ENCODE measurements at places on chromosomes 13 and 19.

GRCh38 chr13:49498206-49498605, 2.5 kb downstream of the PHF11 start:
- DNase-seq, result no peak

GRCh38 chr13:67421475-67421874, 191.3 kb upstream of the PCDH9 start:
- no peak for DNase-seq

GRCh38 chr19:47652285-47652684, 43.4 kb downstream of the BICRA start:
- no peak for DNase-seq

DNA sequence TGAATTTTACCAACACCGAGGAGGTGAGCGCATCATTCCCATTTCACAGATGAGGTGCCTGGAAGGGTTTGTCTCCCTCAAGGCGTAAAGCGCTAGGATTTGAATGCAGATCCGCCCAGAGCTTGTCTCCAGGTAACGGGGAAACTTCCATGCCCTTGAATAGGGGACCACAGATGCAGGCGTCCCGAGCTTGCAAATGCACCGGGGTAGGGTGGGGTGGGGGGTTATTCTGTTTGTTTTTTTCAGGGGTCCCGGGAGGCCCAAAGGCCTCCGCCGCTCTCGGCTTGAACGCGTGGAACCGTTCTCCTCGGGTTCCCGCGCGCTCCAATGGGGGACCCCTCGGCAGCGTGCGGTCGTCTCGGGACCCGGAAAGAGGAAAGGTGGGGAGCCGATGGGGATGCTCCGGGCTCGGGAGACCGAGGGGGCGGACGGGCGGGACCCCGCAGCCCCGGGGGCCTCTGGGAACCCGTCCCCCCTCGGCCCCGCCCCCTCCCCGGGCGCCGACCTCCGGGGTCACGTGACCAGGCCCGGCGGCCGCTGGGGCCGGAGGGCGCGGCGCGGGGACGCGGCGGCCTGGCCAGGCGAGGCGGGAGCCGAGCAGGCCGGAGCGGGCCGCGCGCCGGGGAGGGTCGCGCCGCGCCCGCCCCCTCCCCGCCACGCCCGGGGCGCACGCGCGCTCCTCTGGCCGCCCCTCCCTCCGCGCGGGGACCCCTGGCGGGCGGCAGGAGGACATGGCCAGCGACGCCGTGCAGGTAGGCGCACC, at the start of gene PKN1:
PKN1 (plus strand) TSS at position 516 of the 763 bp plus-strand sequence; CDS start at position 732, 216 bp downstream.
- peak; percentile 63 for DNase-seq

- no peak for DNase-seq
These were observed 52.2 kb downstream of the MBD3L1 start for GRCh38 chr19:8884416-8884815.

GRCh38 chr13:52994051-52994450, 34.6 kb upstream of the OLFM4 start:
- DNase-seq, result no peak

GRCh38 chr13:43023289-43023963, at the start of gene DNAJC15:
TSS of gene DNAJC15 (plus strand) at chr13:43023586. CDS start at chr13:43023627, 41 bp downstream.
- peak; percentile 91 for DNase-seq
